ENCODE measurements at places on chromosomes 7 and 10. TPM values are rescaled to one million over a fixed set of nuclear protein-coding genes. Genes with fewer than 3 reads are reported as not detected.

The SPDYE2B gene
- total RNA-seq: not detected

The SFRP4 gene
- total RNA-seq: not detected

The MYH16 gene
- total RNA-seq: not detected

The DPP6 gene
- total RNA-seq: 2.2 TPM

The CALHM1 gene
- not detected for total RNA-seq

The SFRP5 gene
- total RNA-seq: not detected

The OR2A7 gene
- 0.41 TPM for total RNA-seq

The CPA2 gene
- total RNA-seq: 0.55 TPM

The MSMB gene
- total RNA-seq: not detected

The CCDC3 gene
- total RNA-seq: 6.4 TPM

The ANKRD26 gene
- total RNA-seq: 17.8 TPM

The ZNF800 gene
- total RNA-seq: 29.5 TPM

The CDC123 gene
- total RNA-seq: 111 TPM

The INSYN2A gene
- total RNA-seq: 0.09 TPM

The GPR37 gene
- total RNA-seq: 6.0 TPM

The PTPRZ1 gene
- 202 TPM for total RNA-seq

The CSGALNACT2 gene
- 14.6 TPM for total RNA-seq

The OR2A42 gene
- total RNA-seq: not detected

The ADAMTS14 gene
- total RNA-seq: 0.30 TPM

The LRRN3 gene
- 6.1 TPM for total RNA-seq

The AKR1C4 gene
- not detected for total RNA-seq

All from neural crest cell (in vitro differentiated cells).